ENCODE measurements at places on chromosomes 7 and 10. TPM values are rescaled to one million over a fixed set of nuclear protein-coding genes. Genes with fewer than 3 reads are reported as not detected.

The NME8 gene
- not detected for total RNA-seq

GRCh38 chr10:119781498-119781897 lies 55.6 kb downstream of the INPP5F start:
- no peak for DNase-seq

The MOGAT3 gene
- not detected for total RNA-seq

- no peak for DNase-seq
Measured at GRCh38 chr7:155965010-155965409, 152.7 kb upstream of the SHH start.

DNA sequence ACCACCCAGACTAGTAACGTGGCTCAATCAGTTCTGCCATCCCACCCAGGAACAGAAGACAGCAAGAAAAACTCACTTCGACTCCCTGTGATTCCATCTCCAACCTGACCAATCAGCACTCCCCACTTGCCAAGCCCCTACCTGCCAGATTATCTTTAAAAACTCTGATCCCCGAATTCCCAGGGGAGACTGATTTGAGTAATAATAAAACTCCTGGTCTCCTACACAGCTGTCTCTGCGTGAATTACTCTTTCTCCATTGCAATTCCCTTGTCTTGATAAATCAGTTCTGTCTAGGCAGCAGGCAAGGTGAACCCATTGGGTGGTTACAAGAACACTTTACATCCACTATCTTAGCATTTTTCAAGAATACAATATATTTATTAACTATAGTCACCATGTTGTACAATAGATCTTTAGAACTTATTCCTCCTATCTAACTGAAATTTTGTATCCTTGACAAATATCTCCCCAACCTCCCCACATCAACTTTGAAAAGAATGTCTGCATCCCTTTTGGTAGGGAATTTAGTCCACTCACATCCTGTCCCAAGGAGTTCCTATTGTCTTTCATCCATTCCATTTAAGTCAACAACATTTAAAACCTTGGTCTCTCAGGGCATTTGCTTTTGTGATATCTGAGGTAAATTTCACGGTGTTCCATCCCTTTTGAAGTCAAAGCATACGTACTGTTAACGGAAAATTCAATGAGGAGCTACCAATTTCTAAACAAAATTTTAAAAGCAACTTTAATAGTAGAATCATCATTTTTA lies 163.7 kb downstream of the MACC1 start:
- no peak for DNase-seq

GRCh38 chr10:72616716-72617115 lies 9.2 kb downstream of the MICU1 start:
- DNase-seq, result no peak

The NEUROD6 gene
- not detected for total RNA-seq

DNA sequence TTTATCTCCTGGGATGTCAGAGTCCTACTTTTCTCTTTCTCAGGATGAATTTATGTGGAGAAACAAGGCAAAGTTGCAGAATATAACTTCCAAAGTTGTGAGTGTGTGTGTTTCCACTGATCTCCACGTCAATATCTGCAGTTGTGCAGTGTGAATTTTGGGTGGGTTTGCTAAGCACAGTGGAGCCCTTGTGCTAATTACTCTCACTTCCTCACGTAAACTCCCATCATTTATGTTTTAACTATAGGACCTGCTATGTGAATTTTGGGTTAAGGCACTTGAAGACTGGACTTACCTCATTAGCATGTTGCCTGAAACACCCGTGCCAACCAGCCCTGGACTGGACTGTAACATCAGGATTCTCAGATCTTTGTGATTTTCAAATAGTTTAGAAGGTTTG lies 51.9 kb upstream of the NPVF start:
- no peak for DNase-seq

- no peak for DNase-seq
Measured at GRCh38 chr10:104250371-104250770, 4.3 kb upstream of the GSTO1 start.

- DNase-seq, result no peak
Measured at GRCh38 chr7:45080958-45081669, 7.7 kb downstream of the NACAD start.

The FAM221A gene
- 8.4 TPM for total RNA-seq

DNA sequence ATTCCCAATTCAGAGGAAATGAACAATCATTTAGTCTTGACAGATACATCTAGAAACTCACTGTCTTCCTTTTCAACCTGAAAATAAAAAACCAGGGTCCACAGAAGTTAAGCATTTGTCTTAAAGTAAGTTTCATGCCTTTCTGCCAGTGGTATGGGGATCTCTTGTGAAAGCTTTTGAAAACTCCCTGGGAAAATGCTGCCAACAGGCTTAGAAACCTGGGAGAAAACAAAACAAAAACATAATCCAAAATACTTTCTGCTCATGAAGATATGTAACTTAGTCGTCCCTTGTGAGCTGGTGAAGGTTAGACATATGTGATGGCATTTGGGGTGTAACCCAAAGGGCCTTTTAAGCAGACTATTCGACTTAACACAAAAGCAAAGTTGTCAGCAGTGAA lies 66.4 kb upstream of the ZNF438 start:
- DNase-seq, result no peak

DNA sequence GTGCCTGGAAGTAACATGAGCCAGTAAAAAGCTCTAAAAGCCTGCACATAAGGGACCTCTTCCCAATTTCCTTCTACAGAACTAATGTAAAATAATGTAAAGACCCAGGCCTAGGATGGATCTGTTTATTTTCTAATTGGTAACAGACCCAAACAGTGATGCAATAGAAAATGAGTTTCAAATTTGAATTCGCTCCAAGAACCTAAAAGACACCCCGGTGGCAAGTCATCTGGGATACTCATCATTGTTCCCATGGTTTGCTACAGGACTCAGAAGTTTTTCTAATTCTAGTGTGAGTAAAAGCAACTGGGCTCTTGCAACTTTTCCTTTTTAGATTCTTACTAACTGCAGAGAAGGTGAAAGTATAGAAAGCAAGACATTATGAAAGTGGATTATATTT lies 271.3 kb upstream of the CACNA2D1 start:
- no peak for DNase-seq

DNA sequence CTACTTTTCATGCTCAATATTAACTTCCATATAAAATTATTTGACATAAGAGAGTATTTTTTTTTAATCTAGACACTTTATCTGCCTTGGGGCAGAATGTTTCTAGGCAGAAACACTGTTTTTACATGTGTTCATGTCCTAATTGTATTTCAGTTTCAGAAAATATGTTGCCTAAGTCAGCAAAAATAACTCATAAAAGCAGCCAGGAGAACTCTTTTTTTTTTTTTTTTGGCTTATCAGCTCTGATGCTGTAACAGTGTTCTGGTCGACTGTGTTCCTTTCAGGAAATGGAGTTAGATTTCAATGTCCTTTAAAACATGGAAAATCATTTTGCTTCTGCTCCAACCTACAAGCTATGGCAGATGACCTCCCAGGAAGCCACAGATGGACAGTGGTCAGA lies 63.2 kb upstream of the OPALIN start:
- no peak for DNase-seq

GRCh38 chr7:137169282-137169698 lies 174.2 kb downstream of the PTN start:
- DNase-seq, result no peak

GRCh38 chr7:158816995-158817394 lies 12.3 kb downstream of the ESYT2 start:
- DNase-seq, result no peak

The FAM25G gene
- total RNA-seq, result not detected

The LIPJ gene
- not detected for total RNA-seq

The ITGB8 gene
- 5.1 TPM for total RNA-seq

DNA sequence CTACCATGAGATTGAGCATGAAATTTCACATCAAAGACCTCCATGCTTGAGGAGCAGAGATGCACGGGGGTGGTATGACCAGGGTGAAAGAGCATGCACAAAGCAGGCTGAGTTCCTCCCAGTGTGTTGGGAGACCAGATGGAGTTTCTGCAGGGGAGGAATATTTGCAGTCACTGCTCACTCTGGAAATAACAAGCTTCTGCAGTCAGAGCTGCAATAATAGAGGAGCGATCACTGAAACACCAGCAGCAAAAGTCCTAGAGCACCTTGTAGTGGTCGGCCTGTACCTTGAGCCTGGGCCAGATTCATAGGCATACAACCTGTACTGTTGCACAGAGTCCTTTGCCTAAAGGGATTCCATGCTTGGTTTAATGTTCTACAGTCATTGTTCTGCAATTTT lies 184.5 kb upstream of the SP8 start:
- DNase-seq, result no peak

GRCh38 chr7:77253151-77253550 lies 53.5 kb upstream of the FGL2 start:
- no peak for DNase-seq

GRCh38 chr7:112160130-112160770 lies 45.9 kb downstream of the DOCK4 start:
- DNase-seq, result peak; percentile 67

All from pulmonary artery endothelial cell (primary cell).